ENCODE measurements at places on chromosomes 5 and 9. TPM values are rescaled to one million over a fixed set of nuclear protein-coding genes. Genes with fewer than 3 reads are reported as not detected.

The HAPLN1 gene
- total RNA-seq = not detected

The SH3RF2 gene
- 18.9 TPM for total RNA-seq

The NTRK2 gene
- total RNA-seq = not detected

The PCDHB10 gene
- total RNA-seq = not detected

The LECT2 gene
- total RNA-seq = not detected

The FSD1L gene
- 1.8 TPM for total RNA-seq

The DOLK gene
- 23.4 TPM for total RNA-seq

The NR6A1 gene
- 1.1 TPM for total RNA-seq

The CMBL gene
- 19.9 TPM for total RNA-seq

The AK1 gene
- 59.7 TPM for total RNA-seq

The CDH12 gene
- total RNA-seq = 0.30 TPM

The SLC36A3 gene
- total RNA-seq = not detected

The CARD9 gene
- 0.43 TPM for total RNA-seq

The SUSD3 gene
- not detected for total RNA-seq

The CCDC152 gene
- total RNA-seq = 0.03 TPM

The GRK6 gene
- 42.3 TPM for total RNA-seq

The MPDZ gene
- total RNA-seq = 14.8 TPM

The ACER2 gene
- total RNA-seq = 2.4 TPM

The LCN1 gene
- not detected for total RNA-seq

The AMBP gene
- total RNA-seq = 0.30 TPM

The SHISAL2B gene
- not detected for total RNA-seq

The ANKRD34B gene
- total RNA-seq = not detected

The SPAAR gene
- total RNA-seq = 0.23 TPM

The HNRNPK gene
- 1,082 TPM for total RNA-seq

The CCL21 gene
- total RNA-seq = not detected

The PDE6A gene
- total RNA-seq = not detected

The GABRA1 gene
- not detected for total RNA-seq

The PPP3R2 gene
- total RNA-seq = not detected

The COL27A1 gene
- 19.1 TPM for total RNA-seq

The SHROOM1 gene
- total RNA-seq = 10.3 TPM

The SPIN1 gene
- total RNA-seq = 56.9 TPM

The RPP25L gene
- total RNA-seq = 43.1 TPM

The FOXD4L4 gene
- 0.14 TPM for total RNA-seq

The SHOC1 gene
- not detected for total RNA-seq

The CTXN3 gene
- total RNA-seq = not detected

The ELOVL7 gene
- 4.4 TPM for total RNA-seq

The TXNDC8 gene
- total RNA-seq = not detected

The TEX48 gene
- not detected for total RNA-seq

The COMMD10 gene
- total RNA-seq = 33.4 TPM

The SLC6A19 gene
- not detected for total RNA-seq

The PALM2AKAP2 gene
- 6.3 TPM for total RNA-seq

The TMEFF1 gene
- 1.2 TPM for total RNA-seq

Measured in HT1080 (cell line).